ENCODE measurements at places on chromosomes 3 and 15.
A peak's percentile ranks its signal among the peaks of the same experiment; 100 is the strongest.

DNA sequence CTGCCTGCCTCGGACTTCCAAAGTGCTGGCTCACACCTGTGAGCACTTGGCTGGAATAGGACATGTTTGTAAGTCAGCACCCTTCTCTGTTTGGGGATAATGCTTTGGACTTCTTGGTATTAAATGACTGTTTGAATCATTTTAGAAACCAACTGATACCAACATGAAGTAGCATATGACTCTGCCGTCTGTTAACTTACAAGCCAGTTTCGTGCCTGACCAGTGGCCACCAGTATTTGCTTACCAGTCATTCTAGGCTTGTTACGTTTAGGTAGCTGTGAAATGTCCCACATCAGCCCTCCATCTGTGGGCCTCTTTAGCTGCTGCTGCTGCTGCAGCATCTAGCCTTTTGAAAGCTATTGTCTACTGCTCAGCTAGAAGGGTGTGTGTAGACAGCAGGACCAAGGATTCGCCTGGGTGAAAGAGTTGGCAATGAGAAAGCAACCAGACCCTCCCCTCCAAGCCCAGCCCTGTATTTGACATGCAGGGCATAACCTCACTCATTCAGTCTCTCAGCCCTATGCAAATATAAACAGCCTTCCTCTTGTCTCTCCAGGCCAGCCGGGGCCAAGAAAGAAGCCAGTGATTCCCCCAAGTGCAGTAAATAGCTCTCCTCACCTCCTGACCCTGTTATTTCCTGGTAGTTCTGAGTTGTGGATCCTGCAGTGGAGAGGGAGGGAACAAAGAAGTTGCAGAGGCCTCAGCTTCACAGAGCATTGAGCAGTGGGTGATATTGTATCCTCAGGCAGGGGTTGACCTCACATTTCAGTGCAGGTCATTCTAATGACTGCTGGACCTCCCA is 51.0 kb downstream of the NKIRAS1 start:
- peak; percentile 88 for DNase-seq

GRCh38 chr3:48012659-48013058 is 3.6 kb downstream of the MAP4 start:
- DNase-seq = no peak

DNA sequence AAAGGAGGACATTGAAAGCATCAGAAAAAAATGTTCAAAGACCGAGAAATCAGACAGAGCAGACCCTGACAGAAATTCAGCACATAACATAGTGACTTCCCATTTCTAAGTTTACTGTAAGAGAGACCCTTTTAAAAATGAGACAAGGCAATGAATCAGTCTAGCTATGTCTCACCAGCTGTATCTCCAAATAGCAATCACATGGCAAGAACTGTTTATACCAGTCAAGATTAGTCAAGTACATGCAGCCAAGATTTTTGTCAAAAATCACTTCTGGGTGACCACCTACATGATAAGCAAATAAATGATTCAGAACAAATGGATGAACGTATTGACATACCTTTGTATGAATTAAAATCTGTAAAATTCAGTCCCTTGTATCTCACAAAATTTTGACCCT is 138.0 kb downstream of the DTWD1 start:
- no peak for DNase-seq

DNA sequence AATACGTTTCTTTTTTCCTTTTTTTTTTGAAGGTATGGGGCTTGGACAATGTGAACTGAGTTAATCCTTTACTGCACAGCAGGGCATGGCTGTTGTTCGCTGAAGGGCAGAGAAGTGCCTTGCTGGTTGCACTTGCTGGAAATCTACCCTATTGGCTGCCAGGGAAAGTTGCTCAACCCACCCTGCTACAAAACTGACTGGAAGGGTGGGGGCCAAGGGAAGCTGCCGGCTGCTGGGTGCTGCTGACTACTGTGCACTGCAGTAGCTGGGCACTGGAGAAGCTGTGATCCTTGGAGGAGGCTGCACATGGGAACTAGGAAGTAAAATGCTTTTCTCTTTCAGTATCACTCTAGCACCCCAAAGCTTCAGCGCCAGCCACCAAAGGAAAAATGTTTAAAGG is 70.5 kb downstream of the ETV5 start:
- DNase-seq = no peak

GRCh38 chr3:157999246-157999645 is 107.0 kb downstream of the SHOX2 start:
- DNase-seq = no peak

DNA sequence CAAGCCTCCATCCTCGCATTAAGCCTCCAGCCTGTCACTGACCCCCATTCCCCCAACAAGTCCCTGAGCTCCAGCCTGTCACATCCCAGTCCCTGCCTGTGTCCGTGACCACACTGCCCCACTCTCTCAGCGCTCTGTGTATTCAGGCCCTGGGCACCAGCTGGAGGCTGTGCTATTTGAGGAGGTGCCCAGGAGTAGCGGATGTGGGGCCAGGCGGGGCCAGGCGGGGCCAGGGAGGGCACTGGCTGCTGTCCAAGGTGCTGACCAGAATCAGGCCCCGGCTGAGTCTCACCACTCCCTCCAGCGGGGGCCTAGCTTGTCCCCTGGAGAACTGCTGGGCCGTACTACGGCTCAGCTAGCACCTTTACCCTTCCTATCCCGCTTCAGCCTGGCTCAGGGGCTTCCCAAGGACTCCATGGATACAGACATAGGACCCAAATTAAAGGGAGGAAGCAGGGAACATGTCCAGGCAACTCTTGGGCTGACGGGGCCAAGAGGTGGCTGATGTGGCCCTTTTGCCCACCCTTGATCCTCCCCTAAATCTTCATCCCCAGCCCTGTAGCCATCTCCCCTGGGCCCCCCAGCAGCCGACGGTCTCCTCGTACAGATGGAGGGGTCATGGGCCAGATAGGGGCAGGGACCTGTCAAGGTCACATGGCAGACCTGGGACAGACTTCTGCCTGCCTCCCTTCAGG is 1.1 kb downstream of the HHATL start:
- peak; percentile 79 for DNase-seq

DNA sequence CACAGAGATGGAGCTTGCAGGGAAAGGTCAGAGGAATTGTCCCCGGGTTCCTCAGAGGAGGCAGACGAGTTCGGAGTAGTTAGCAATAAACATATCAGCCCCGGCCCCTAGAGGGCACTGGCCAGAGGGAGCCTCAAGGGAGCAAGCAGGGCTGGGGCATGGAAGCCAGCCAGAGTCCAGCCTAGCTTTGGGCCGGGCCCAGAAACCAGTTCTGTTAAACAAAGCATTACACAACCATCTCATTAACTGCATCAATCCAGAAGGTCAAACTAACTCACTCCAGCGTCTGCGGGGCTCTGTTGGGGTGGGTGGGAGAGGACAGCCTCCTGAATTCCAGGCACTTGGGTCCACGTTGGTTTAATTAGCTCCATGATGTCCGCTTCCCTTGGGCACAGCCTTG is 41.0 kb upstream of the IREB2 start:
- no peak for DNase-seq

- DNase-seq = no peak
Observed at GRCh38 chr3:166243511-166243910, 406.3 kb upstream of the BCHE start.

DNA sequence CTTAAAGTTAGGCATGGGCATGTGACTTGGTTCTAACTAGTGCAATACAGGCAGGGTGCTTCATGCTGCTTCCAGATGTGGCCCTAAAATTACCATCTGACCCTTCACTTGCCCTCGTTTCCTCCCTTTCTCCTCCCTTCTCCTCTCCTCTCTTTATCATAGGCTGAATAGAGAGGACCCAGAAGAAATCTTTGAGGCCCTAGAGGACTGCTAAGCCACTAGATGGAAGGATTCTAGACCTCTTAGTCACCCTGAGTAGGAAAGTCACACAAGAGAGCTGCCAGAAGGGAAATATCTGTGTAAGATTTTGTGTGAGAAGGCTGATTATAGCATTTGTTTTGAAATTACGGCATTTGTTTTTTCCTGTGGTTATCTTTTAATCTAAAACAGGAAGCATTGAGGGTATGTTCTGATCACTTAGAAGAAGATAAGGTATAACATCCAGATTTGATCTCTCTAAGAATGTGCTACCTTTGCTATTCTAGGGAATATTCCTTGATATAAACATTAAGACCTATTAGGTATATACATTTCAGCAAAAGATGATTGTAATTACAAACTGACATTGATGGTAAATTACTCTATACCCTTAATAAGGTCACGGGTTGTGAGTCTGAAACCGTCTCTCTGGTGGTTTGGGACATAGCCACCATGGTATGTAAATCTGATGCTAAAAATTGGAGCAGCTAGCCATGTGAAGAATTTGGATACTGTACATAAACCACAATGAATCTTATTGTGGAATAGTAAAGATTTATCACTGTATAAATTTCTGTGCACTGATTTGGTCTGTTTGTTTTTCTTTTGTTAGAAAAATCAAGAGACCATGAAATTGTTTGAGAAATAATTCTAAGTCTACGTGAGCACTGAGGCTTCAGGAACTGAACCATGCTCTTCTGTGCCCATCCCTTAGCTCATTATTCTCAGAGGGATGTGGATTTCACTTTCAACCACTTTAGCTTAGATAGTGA is 84.1 kb downstream of the TP63 start:
- DNase-seq = no peak

DNA sequence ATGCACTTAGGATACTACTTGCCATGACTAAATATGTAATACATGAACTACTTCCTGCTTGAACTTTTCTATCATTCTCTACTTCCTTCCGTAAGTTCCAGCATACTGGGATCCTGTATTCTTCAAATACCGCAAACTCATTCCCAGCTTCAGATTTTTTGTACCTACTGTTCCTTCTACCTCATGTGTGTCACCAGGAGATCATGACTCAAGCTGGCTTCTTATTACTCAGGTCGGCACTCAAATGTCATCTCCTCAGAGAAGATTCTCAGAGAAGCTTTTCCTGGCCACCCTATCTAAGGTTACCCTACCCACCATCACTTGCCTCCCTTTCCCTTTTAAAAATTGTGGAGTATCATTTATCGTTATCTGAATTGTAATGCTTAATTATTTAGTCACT is 66.7 kb downstream of the RFX7 start:
- DNase-seq = no peak

GRCh38 chr3:63295806-63296205 is 17.7 kb downstream of the SYNPR start:
- DNase-seq = no peak

DNA sequence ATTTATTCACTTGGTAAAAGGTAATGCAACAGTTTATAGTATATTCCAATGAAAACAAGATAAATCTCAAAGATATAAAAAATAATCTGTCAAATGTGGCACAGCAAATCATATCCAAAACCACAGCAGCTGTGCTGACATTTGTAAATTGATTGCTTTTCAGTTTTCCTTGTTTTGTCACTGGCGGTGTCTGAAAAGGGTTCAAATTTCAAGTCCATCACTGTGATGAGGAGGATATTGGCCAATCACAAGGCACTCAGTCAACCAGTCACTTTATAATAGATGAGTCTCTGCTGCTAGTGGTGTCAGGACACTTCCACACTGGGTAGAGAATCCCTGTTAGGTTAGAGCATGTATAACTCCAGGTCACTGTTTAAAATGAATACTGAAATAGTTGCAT is 154.8 kb downstream of the SLC9A9 start:
- no peak for DNase-seq

- no peak for DNase-seq
Observed at GRCh38 chr3:57226176-57226575, 1.4 kb upstream of the APPL1 start.

DNA sequence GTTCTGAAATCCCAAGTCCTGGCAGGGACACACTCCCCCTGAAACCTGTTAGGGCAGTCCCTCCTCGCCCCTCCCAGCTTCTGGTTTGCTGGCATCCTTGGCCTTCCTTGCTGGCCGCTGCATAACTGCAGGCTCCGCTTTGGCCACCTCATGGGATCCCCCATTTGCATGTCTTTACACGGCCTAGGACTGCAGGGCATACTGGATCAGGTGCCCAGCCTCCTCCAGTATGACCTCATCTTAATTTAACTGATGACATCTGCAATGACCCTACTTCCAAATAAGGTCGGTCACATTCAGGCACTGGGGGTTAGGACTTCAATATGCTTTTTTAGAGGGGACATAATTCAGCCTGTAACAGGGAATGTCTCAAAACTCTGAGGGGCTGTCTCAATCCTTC is 173.3 kb downstream of the RAB11A start:
- DNase-seq = no peak

DNA sequence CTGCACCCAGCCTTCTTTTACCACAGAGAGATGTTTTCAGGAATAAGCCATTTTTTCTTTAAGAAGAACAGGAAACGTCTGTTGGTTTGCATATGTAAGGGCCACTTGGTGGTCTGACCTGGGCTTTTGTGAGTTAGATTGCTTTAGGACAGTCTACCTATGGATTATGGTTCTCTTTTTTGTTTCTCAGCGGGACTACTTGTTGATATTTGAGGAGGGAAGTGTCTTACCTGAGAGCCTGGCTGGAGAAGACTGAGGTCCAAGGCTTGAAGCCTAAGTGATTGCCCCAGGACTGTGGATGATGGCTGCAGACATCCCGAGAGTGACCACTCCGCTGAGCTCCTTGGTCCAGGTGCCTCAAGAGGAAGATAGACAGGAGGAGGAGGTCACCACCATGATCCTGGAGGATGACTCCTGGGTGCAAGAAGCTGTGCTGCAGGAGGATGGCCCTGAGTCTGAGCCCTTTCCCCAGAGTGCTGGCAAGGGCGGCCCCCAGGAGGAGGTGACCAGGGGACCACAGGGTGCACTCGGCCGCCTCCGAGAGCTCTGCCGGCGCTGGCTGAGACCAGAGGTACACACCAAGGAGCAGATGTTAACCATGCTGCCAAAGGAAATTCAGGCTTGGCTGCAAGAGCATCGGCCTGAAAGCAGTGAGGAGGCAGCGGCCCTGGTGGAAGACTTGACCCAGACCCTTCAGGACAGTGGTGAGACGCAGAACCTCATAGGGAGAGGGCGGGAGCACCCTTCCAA is 3.0 kb downstream of the ZSCAN2 start:
- no peak for DNase-seq

GRCh38 chr15:82300883-82301282 is 38.3 kb downstream of the SAXO2 start:
- no peak for DNase-seq

- DNase-seq = no peak
Observed at GRCh38 chr3:20657560-20657959, 471.6 kb upstream of the SGO1 start.
